ENCODE measurements at places on chromosomes 11 and 22. TPM values are rescaled to one million over a fixed set of nuclear protein-coding genes. Genes with fewer than 3 reads are reported as not detected.

DNA sequence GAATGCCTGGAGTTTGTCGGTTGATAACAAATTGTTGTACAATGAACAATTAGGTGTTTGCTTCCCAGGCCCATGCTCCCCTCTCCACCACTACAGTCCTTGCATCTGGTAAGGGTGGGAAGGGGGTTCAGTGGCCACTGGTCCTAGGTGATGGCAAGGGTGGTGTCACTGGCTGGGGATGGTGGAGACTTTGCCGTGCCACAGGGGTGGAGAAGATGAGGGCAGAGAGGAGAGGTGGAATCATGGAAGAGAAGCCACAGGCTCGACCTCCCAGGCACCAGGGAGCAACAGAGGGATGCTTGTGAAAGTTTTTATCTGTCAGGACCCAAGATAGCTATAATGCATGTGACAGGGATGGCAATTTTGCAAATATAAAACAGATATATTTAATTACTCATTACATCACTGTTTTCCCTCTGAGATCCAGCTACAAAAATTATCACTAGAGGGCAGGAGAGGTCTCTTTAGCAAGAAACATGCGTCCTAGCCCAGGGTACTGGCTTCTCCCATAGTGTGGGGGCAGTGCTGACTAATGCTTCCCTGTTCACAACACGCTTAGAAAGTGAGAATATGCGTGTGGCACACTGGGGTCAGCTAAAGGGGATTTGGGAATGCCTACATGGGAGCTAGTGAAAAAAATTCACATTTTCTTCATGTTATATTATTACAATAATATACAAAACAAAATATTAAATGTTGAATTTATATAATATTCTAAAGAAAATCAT lies 49.0 kb upstream of the AMPD3 start:
- DNase-seq = peak; percentile 88

DNA sequence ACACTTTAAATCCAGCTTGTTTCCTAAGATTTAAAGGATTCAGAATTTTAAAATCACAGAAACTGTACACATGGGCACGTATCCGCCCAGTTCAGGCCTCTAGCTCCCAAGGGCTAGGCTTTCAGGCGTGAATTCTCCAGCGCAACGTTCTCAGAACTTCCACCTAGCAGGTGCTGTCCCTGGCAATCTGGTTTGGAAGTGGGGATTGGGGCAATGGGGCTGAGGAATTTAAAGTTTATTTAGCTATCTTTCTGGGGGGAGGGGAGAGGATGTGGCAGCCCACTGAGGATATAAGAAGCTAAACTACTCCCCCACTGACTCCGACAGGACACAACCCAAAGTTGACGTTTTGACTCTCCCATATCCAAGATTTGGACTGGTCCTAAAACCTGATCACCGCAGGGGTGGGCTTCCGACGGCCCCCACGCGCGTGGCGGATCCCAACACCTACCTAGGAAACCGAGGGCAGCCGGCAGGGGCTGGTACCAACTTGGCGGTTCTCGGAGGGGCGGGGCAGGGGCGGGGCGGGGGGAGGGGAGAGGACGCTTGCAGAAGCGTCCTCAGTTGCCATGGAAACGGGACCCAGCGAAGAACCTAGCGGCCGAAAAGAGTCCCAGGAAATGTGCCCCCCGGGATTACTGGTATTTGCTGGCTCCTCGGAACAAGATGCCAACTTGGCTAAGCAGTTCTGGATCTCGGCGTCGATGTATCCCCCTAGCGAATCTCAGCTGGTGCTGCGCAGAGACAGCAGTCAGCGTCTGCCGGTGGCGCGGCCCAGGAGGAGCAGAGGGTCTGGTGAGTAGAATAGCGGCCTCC lies at the start of gene HOATZ:
TSS of gene HOATZ (plus strand) at position 563 of the 816 bp plus-strand sequence. CDS start at position 570, 7 bp downstream.
- no peak for DNase-seq

Gene PKDREJ
- total RNA-seq = not detected

- peak; percentile 64 for DNase-seq
Measured at GRCh38 chr11:126146454-126147192, 64.8 kb downstream of the RPUSD4 start.

DNA sequence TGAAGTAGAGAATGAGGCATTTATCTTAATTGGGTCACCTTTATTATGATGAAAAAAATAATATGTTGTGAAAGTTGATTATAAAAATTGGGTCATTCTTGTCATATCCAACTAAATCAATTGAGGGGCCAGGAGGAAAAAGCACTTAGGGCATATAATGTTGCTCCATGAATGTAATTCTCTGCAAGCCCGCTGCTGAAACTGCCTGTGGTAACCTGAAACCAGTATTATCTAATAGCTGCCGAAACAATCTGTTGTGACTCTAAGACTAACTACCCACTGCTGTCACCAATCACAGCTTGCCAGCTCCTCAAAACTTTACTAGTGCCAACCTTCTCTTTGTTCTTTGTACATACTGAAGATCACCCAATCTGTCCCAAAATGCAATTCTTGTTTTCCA lies 115.8 kb downstream of the ATG16L2 start:
- peak; percentile 15 for DNase-seq
